Frontal cortex (tissue), 4 donors: ENCODE measurements at places on chromosomes 2 and 18. TPM values are rescaled to one million over a fixed set of nuclear protein-coding genes. Genes with fewer than 3 reads are reported as not detected.

The WDR54 gene
- 38.7 TPM for total RNA-seq

The RFTN2 gene
- 22.8 TPM for total RNA-seq

The ZNF396 gene
- 4.1 TPM for total RNA-seq

The ERICH2 gene
- total RNA-seq = not detected

The ECEL1 gene
- total RNA-seq = 2.4 TPM

The IFT172 gene
- 36.3 TPM for total RNA-seq

The CEP76 gene
- total RNA-seq = 24.5 TPM

The UGT1A10 gene
- not detected for total RNA-seq

The CD8B2 gene
- total RNA-seq = under 0.01 TPM

The NT5C1B gene
- not detected for total RNA-seq

The CRYBA2 gene
- total RNA-seq = not detected

The GKN1 gene
- total RNA-seq = not detected

The TNFAIP6 gene
- 0.41 TPM for total RNA-seq

The ACMSD gene
- total RNA-seq = not detected

The HOXD12 gene
- total RNA-seq = not detected

The TMEM178A gene
- total RNA-seq = 26.9 TPM

The C2orf81 gene
- 0.41 TPM for total RNA-seq

The CIB4 gene
- not detected for total RNA-seq

The MATN3 gene
- total RNA-seq = 1.6 TPM

The CPO gene
- not detected for total RNA-seq

The SAP130 gene
- total RNA-seq = 4.9 TPM

The MDH1B gene
- 4.5 TPM for total RNA-seq

The LPIN1 gene
- total RNA-seq = 28.1 TPM
